Effector CD4-positive, alpha-beta T cell (primary cell): ENCODE measurements at places on chromosomes 5 and 9.

DNA sequence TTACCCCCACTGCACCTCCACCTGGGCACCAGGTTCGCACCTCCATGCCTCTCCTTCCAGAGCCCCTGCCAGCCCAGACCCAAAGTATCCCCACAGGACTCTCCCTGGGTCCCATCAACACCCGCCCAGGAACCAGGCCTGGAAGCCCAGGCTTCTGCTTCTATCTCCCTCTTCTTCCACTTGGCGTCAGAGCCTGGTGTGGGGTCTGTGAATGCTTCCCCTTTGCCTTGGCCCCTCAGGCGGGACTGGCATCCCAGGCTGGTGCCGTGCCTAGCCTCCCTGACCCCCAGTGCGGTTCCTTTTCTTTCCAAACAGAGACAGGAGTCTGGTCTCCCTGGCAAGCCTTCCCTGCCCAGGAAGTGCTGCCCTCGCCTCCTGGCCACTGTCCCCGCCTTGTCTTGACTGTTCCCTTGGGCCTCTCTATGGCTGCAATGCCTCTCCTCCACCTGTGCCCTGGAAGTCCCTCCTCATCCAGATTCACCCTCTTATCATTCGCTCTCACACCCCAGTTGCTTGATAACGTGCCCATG is 7.8 kb upstream of the TBC1D9B start:
- DNase-seq = no peak

DNA sequence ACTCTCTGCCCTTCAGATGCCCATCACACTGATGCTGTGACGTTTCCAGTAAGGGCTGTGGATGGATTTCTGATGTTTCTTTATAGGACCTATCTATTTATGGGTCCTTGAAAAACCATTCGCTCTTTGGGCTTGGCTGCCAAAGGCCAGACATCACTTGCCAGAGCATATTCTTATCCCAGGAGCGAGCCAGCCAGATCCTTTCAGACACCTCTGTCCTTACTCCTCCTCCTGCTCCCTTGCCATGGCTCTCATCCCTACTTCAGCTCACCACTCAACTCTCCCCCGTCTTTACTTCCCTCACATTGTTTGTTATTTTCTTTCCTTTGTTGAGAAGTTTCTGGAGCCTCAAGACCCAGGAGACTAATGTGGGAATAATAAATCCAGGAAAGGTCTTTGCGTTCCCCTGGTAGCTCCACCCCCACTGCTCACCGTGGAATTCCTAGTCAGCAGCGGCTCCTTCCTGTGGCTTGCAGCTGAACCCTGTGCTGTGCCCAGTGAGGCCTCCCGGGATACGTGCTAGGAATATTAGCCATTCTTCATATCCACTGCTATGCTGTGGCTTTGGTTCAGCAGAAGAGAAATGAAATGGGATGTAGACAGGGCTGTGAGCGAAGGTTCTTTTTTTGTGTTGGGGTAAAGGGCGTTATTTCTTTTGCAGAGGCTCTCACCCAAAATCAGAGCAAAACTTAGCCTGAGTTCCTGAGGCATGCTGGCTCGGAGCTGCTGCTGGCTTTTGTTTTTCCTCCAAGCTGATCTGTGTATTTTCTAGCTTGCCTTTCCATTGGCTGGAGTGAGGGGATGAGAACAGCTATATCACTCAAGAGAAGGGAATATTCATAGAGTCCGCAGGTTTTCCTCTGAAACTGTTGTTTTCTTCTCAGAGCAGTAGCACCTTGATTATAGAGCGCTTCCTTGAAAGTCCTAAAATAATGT is 171.1 kb downstream of the SAXO1 start:
- no peak for DNase-seq

DNA sequence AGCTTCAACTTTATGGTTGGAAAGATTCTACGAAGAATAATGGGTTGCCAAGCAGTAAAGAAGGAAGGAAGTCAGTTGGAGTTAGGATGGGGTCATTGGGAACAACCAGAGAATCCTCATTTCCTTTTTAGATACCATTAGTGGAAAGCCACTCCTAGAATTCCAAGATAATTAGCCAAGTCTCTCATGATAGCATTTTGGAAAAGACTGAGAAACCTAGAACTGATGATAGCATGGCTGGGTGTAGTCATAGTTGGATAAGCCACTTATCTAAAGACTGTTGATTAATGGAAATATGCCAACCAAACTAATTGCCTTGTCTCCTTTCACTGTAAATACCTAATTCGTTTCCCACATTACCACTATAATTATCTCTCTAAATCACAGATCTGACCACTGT is 377.0 kb downstream of the GLIS3 start:
- no peak for DNase-seq

- DNase-seq = no peak
These were observed 12.9 kb upstream of the ACTBL2 start for GRCh38 chr5:57495285-57496086.

- no peak for DNase-seq
These were observed 38.8 kb downstream of the MRPL36 start for GRCh38 chr5:1760656-1761452.

DNA sequence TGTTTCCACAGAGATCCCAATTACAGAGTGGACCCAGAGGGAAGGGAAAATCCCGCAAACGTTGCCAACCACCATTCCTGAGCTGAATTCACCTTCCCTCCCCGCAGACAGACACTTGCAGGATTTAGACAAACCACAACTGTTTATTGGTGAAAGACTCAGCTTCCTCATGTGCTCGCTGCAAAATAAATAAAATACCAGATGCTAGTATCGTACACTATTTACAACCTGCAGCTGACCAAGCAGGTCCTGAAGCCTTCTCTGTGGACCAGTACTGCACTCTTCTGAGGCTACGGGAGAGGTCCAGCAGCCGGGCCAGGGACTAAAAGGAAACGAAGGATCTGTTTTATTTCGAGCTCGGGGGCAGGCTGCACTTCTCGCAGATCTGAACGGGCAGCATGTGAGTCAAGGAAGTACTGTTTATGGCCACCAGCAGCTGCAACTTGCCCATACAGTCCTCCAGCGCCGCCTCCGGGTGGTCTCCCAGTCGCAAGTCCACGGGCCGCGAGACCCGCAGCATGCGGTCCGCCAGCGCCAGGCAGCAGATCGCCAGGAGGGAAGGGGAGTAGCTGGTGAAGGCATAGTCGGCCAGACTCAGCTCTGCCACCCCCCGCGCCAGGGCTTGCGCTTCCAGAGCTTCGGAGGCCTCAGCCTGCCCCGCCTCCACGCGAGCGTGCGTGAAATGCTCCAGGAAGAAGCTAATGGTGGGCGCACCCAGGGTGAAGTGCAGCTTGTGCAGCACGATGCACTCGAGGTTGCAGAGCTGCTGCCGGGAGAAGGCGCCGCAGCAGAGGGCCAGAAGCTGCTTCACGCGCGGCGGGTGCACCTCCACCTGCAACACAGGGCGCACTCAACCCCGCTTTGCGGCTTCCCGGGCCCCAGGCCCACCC is 2.1 kb downstream of the CCNO start:
- no peak for DNase-seq

GRCh38 chr5:31107091-31107518 is 86.4 kb upstream of the CDH6 start:
- no peak for DNase-seq

GRCh38 chr9:87713988-87714330 is 12.0 kb upstream of the CTSL start:
- DNase-seq = no peak

GRCh38 chr5:36648426-36648825 is 42.0 kb downstream of the SLC1A3 start:
- DNase-seq = no peak

GRCh38 chr9:32579706-32580331 is 6.9 kb upstream of the NDUFB6 start:
- DNase-seq = peak; percentile 79

- DNase-seq = no peak
These were observed 279.1 kb downstream of the SAXO1 start for GRCh38 chr9:18753904-18754303.

GRCh38 chr9:22682961-22683699 is 236.5 kb downstream of the DMRTA1 start:
- DNase-seq = no peak

- DNase-seq = no peak
These were observed 19.9 kb upstream of the TMEM250 start for GRCh38 chr9:136138566-136138965.

GRCh38 chr5:8961219-8961618 is 584.7 kb downstream of the SEMA5A start:
- DNase-seq = no peak

- peak; percentile 79 for DNase-seq
These were observed 50.7 kb upstream of the SLC30A5 start for GRCh38 chr5:69042915-69043654.

GRCh38 chr5:83433891-83434290 is 37.7 kb upstream of the VCAN start:
- DNase-seq = no peak

- no peak for DNase-seq
These were observed 74.7 kb downstream of the TMEM161B start for GRCh38 chr5:88193896-88194295.

- DNase-seq = no peak
These were observed 10.6 kb downstream of the SPOCK1 start for GRCh38 chr5:137488516-137488915.

- no peak for DNase-seq
These were observed 32.2 kb downstream of the CWC27 start for GRCh38 chr5:64800926-64801325.

GRCh38 chr9:22463205-22463604 is 16.6 kb downstream of the DMRTA1 start:
- DNase-seq = no peak

DNA sequence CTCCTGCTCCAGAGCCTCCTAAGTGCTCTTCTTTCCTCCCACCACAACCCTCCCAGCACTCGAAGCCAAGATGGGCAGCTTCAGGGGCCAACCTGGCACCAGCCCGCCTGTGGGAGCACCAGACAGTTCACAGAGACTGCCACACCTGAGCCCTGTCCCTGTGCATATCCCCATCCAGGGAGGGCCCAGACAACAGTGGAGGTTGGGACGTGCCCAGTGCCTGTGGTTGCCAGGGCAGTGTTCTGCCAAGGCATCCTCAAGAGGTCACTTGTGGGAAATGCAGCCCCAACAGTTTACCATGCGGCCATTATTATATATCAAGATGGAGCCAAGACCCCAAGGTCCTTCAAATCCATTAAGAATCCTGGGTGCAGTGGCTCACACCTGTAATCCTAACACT is 23.0 kb upstream of the TRIO start:
- DNase-seq = no peak

DNA sequence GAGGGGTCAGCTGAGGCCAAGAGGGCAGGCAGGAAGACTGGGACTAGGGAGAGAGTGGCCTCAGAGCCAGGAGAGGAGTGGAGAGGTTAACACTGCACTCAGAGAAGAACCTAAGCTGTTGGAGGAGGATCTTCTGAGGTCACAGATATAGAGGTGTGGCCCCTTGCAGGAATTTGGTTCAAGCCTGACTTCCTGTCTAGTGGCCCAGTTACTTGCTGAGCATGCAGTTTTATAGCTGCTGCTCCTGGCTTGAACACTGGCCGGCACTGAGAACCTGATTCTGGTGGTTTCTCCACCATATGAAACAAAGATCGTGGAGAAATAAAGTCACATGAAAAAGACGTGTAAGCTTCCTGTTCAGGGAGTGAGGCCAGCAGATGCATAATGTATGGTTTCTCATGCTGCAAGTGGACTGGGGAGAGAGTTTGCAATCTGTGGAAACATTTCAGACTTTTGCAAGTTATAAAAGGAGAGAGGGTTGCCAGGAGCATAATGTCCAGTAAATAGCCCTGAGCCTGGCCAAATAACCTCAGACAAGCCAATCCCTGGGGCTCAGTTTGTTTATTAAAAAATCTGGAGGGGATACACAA is 82.6 kb downstream of the GALNT10 start:
- DNase-seq = no peak

DNA sequence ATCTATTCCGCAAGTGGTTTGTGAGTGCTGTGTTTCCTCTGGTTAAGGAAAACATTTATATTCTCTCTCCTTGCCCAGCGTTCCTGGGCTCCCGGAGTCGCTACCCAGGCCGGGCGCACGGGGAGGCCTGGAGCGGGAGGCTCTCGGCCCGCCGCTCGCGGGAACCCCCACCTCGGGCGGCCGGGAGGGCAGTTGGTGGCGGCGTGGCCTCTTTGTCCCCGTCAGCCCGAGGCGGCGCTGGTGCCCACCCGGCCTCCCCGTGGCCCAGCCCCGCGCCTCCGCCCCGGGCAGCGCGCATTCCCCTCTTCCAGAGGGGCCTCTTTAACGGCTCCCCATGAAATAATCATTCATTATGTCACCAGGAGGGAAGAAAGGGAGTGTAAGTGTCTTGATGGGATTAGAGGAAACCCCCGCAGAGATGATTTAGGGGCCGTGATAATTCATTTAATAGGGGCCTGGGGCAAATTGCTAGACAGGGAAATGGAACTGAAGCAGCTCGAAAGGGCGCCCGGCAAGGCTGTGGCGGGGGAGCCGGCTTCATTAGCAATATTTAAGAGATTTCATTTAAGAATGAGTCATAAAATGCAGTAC is 181.9 kb upstream of the TBCA start:
- DNase-seq = no peak

- no peak for DNase-seq
These were observed 38.0 kb upstream of the CCDC152 start for GRCh38 chr5:42718591-42718990.

DNA sequence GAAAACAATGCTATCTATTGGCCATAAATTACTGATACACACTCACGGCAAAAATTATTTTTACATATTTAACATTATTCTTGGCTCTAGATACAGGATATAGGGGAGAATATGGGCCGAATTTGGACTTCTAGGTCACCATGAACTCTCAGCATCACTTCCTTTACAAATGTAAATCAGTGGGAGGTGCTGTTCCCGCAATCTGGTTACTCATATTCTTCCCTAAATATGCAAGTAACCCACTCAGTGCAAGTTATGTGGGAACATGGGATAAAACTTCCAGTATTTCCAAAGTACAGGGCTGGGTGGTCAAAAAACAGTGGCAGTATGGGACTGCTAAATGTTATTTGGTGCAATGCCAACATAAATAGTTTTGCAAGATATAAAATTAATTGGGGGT is 145.6 kb downstream of the PPP2R2B start:
- DNase-seq = no peak

DNA sequence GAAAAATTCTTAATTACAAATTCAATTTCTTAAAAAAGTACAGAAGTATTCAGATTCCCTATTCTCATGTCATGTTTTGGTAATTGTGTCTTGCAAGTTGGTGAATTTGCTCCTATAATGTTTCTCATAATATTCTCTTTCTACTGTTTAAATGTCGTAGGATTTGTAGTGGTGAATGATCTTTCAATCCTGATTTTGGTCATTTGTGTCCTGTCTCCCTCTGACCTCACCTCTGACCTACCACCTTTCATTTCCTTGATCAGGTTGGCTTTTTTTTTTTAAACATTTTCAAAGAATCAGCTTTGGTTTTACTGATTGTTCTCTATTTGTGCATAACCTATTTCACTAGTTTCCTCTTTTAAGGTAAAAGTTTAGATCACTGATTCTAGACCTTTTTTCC is 102.6 kb downstream of the AUH start:
- DNase-seq = no peak
